ENCODE measurements at places on chromosomes 6 and 20.

GRCh38 chr6:47009583-47009982 is 32.5 kb downstream of the ADGRF1 start:
- DNase-seq: no peak

- no peak for DNase-seq
These were observed 6.2 kb upstream of the DDX43 start for GRCh38 chr6:73388433-73388799.

GRCh38 chr6:15062516-15063252 is 183.2 kb upstream of the JARID2 start:
- DNase-seq: no peak

- no peak for DNase-seq
These were observed 2.1 kb downstream of the ZC3H12D start for GRCh38 chr6:149482545-149483333.

DNA sequence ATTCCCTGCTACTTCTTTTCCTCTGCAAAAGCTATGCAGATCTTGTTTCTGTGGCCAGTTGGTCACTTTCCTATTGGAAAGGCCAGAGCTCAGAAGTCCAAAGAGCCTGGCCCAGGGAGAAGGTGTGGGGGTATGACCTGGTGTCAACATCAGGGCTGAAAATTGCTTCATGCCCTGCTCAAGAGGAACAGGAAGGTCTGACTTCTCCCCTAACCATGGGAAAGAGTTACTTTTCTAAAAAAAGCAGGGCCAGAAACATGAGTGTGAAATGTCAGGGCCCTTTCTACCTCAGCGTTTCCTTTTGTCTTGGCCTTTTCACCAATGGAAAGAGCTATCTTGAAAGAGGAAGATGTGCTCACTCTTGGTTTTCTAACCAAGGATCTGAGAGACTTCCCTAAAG is 117.4 kb downstream of the MAFB start:
- DNase-seq: no peak

GRCh38 chr6:90066697-90067096 is 172.4 kb downstream of the GJA10 start:
- DNase-seq: no peak

- DNase-seq: no peak
These were observed 42.0 kb downstream of the DOK5 start for GRCh38 chr20:54517241-54517975.

DNA sequence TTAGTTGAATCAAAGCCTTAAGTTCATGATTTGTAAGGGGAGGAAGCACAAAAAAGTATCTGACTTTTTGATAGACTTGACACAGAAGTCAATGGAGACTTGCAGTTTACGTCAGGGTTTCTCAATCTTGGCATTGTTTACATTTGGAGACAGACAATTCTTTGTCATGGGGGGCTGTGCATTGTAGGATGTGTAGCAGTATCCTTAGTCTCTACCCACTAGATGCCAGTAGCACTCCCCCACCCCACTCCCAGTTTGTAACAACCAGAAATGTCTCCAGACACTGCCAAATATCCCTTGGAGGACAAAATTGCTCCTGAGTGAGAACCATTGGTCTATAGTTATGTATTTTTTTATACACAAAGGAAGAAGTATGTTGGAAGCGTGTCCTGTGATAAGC is 434.1 kb downstream of the RFPL4B start:
- DNase-seq: no peak

GRCh38 chr6:162882801-162883481 is 155.2 kb downstream of the PACRG start:
- DNase-seq: no peak

DNA sequence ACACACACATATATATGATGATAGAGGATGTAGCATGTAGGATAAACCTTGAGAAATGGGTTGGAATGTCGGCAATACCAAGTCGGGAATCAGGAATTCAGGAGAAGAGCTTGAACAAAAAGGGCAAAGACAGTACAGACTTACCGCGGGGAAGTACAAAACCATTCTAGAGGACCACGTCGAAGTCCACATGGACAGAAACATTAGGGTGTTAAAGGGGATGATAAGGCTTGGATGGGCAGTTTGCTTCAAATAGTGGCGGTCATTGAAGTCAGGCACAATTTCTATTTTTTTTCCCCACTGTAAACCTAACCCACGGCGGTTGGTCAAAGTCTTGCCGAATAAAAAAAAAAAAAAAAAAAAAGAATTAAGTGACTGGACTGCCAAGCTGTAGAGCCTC is 766 bp upstream of the NUS1 start:
- DNase-seq: no peak

GRCh38 chr20:63618291-63618980 is 8.5 kb downstream of the GMEB2 start:
- DNase-seq: no peak

GRCh38 chr20:63961664-63962425 is 5.6 kb upstream of the UCKL1 start:
- DNase-seq: no peak

- no peak for DNase-seq
These were observed 281.6 kb downstream of the KHDC1L start for GRCh38 chr6:72943699-72944098.

DNA sequence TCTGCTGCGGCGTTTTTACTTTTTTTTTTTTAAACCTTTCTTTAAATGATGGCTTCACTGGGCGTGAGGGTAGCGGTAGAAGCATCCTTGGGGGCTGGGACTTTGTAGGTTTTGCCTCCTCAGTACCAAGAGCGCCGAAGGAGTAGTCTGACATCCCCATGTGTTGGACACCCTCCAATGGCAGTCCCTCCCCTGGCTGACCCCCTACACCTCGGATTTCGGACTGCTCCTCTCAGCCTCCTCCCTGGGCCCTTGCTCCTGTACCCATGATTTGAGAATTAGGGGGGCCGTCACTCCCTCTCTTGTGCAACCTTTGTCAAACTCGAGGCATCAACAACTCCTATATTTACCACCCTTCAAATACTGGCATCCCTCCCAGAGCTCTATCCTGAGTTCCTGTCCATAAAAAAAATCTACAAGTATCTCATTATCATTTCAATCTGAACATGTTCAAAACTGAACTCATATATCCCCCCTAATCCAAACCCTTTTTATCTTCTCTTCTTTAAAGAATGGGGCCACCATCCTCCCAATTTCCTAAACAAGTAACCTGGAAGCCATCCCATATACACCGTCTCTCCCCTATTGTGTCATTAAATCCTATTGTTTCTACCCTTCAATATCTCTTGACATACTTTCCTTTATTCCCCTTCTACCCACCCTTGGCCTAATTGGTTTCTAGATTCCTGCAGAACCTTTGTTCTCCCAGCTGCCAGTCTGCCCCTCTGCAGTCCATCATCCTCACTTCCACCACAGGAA is 1.2 kb upstream of the ARFGEF3 start:
- no peak for DNase-seq

GRCh38 chr6:97214671-97215070 is 68.3 kb downstream of the MMS22L start:
- no peak for DNase-seq

GRCh38 chr20:2946988-2947961 is 74.0 kb downstream of the PTPRA start:
- no peak for DNase-seq

- DNase-seq: no peak
These were observed 83.0 kb downstream of the WDR27 start for GRCh38 chr6:169618526-169619490.

GRCh38 chr6:168576388-168576787 is 135.4 kb downstream of the SMOC2 start:
- DNase-seq: no peak

DNA sequence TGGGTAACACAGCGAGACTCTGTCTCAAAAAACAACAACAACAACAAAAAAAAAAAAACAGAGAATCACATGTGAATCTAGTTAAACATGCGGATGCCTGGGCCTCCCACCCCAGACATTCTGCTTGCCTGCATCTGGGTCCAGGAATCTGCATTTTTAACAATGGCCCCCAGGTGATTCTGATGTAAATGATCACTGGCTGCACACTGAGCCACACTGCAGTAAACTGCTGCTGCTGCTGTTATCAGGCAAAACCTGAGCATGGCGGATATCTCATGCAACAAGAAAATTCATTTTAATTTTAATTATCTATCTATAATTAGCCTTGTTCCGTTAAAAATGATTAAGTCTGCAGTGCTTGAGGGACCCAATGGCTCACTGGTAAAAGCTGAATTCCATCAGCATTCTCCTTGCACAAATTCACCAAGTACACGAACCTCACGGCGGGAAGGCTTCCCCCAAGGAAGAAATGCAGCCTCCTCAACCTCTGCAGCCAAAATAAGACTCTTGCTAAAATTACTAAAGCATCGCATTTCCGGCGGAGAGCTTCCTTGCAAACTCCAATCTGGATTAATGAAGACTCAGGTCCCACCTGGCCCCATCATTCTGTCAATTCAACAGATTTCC is 81.6 kb upstream of the SNX9 start:
- no peak for DNase-seq

DNA sequence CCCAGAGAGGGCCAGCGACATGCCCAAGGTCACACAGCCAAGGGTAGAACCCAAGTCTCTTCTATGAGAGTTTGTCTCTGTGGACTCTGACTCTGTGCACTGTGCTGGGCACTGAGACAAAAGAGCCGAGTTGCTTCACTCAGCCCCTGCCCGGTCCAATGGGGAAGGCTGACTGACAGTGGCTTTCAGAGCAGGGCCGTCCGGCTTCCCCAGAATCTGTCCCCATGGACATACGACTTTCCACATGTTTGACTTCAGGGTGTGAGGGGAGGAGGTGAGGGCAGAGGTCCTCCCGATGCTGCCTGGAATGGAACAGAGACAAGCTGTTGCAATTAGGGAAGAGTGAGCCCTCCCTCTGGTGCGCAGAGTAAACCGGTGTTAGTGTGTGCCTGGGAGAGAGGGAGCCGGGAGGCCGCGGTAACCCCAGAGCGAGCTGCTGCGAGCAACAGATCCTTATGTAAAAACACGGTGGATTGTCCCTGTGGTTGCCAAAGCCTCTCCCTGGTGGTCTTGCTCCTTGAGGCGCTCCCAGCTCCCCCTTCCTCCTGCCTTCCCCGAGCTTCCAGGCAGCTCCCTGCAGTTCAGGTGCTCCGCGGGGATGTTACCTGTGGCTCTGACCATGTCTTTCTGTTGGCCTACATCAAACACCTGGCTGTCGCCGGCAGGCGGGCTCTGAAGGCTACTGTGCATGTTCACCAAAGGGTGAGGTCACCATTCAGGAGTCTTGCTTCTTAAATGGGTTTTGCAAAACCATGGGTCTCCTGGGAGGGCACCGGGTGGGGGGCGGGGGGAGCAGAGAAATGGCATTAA is 672 bp downstream of the SIRPA start:
- DNase-seq: no peak

- DNase-seq: no peak
These were observed 67.9 kb upstream of the THBS2 start for GRCh38 chr6:169321546-169321945.

DNA sequence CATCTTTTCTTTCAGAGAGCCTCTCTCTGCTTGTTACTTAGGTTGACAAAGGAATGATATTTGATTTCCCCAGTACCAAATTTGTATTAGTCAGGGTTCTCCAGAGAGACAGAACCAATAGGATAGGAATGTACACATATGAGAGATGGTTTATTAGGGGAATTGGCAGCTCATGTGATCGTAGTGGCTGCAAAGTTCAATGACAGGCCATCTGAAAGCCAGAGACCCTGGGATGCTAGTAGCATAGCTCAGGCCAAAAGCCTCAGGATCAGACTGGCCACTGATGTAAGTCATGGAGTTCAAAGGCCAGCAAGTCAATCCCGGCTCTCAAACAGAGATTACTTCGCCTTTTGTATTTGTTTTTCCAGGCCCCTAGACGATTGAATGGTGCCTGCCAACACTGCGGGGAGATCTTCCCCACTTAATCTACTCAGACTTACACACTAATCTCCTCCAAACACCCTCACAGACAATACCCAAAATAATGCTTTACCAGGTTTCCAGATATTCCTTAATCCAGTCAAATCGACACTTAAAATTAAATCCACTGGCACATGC is 215.5 kb downstream of the ALDH8A1 start:
- DNase-seq: no peak

DNA sequence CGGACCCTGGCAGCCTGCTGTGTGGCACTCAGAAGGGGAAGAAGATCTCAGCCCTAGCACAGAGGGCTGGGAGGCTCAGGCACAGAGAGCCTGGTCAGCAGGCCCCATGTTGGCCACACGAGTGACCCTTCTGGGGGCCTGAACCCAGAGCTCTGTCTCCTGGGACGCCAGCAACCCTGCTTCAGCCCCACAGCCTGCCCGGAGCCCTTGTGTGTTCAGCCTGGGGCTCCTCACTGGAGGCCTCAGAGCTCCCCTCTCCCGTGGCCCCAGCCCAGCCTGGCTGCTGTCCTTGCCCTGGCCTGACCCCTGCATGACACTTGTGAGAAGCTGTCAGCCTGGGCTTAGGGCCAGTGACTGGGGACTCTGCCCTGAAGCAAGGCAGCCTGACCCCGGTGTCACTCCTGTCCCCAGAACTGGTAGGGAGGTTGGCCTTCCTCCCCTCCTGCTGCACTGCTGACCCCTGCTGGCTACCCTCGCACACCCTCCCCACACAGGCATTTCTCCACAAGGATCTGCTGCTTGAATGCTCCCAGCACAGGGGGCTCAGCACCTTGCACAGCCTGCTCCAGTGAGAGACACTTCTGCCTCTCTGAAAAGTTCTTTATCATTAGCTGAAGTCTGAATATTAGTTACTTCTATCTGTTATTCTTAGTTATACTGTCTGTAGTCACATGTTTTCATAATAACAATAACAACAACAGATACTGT is 15.4 kb upstream of the IP6K3 start:
- DNase-seq: no peak

- no peak for DNase-seq
These were observed 117.4 kb upstream of the NEDD9 start for GRCh38 chr6:11349880-11350279.

GRCh38 chr6:706146-706545 is 13.2 kb upstream of the EXOC2 start:
- no peak for DNase-seq

GRCh38 chr6:40997234-40997957 is 41.6 kb downstream of the UNC5CL start:
- DNase-seq: no peak

- no peak for DNase-seq
These were observed 1261.9 kb upstream of the CITED2 start for GRCh38 chr6:140636271-140636907.

GRCh38 chr20:10856237-10857015 is 182.6 kb upstream of the JAG1 start:
- no peak for DNase-seq

DNA sequence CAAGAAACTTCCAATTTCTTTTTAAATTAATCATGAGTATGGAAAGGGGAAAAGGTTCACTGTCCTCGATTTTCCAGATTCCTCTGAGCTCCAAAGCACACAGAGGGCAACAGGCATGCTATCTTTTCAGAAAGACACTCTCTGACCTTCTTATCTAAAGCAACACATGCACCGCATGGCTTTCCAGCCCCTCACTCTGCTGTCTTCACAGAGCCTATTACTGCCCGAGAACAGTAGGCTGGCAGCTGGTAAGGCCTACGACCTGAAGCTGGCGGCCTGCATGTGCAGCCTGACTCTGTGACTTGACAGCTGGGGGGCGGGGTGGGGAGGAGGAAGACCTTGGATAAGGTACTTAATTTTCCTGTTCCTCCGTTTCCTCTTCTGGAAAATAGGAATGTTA is 86.3 kb downstream of the ELOVL4 start:
- DNase-seq: no peak
